Endothelial cell of umbilical vein (primary cell): ENCODE measurements at places on chromosomes 1 and 21. TPM values are rescaled to one million over a fixed set of nuclear protein-coding genes. Genes with fewer than 3 reads are reported as not detected.

- H3K4me3 ChIP-seq = no peak overlapping the region
- H3K4me1 ChIP-seq = peaks cover 4% of the 10 kb centered on the region
- peaks cover 5% of the 10 kb centered on the region for H3K27me3 ChIP-seq
- no peak for DNase-seq
- no peak overlapping the region for H3K27ac ChIP-seq
These were observed 2.3 kb downstream of the DCST1 start for GRCh38 chr1:155035936-155036335.

GRCh38 chr1:7680207-7680954 is 90.7 kb upstream of the VAMP3 start:
- H3K36me3 ChIP-seq = no peaks in the 10 kb centered on the region
- peak overlapping the region; percentile 69 for H3K4me3 ChIP-seq
- H3K27ac ChIP-seq = no peak overlapping the region
- no peaks in the 10 kb centered on the region for H3K4me1 ChIP-seq

- no peak overlapping the region for H3K4me3 ChIP-seq
- H3K27me3 ChIP-seq = no peaks in the 10 kb centered on the region
- DNase-seq = no peak
- peaks cover 11% of the 10 kb centered on the region for H3K36me3 ChIP-seq
- no peaks in the 10 kb centered on the region for H3K4me1 ChIP-seq
These were observed 65.2 kb downstream of the PUM1 start for GRCh38 chr1:31000301-31000700.

LRRC71 gene
- 0.33 and 0.35 TPM in 2 replicates for polyA plus RNA-seq

- H3K4me1 ChIP-seq = peaks cover 19% of the 10 kb centered on the region
- H3K36me3 ChIP-seq = no peaks in the 10 kb centered on the region
- peak overlapping the region; percentile 25 for H3K27ac ChIP-seq
These were observed 26.6 kb downstream of the TTC39A start for GRCh38 chr1:51303751-51304251.

SYT2 gene
- polyA plus RNA-seq = not detected in 2 replicates

- DNase-seq = no peak
- H3K27ac ChIP-seq = no peak overlapping the region
- no peak overlapping the region for H3K4me3 ChIP-seq
These were observed 2.2 kb upstream of the PAPPA2 start for GRCh38 chr1:176460544-176461336.

DNA sequence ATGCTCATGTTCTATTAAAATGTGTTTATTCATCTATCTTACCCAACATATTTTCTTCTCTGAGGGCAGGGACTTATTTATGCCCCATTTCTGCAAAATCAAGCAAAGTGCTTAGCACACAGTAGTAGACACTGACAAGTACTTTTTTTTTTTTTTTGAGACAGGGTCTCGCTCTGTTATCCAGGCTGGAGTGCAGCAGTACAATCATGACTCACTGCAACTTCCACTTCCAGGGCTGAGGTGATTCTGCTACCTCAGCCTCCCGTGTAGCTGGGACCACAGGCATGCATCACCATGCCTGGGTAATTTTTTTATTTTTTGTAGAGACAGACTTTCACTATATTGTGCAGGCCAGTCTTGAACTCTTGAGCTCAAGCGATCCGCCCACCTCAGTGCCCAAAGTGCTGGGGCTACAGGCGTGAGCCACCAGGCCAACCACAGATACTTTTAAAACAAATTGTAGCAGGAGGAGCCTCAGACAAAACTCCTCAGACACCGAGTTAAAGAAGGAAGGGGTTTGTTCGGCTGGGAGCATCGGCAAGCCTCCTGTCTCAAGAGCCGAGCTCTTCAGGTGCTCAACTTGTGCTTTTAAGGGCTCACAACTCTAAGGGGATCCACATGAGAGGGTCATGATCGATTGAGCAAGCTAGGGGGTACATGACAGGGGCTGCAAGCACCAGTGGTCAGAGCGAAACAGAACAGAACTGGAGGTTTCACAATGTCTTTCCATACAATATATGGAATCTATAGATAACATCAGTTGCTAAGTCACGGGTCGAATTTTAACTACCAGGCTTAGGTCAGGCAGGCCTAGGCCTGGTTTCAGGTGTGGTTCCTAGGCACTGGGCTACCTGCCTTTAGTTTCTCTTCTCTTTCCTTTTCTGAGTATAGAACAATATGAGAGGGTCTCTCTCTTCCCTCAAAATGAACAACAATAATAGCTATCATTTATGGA is 5.7 kb upstream of the TMEM167B start:
- H3K27me3 ChIP-seq = no peaks in the 10 kb centered on the region
- peaks cover 9% of the 10 kb centered on the region for H3K4me1 ChIP-seq
- H3K27ac ChIP-seq = no peak overlapping the region
- DNase-seq = no peak
- no peak overlapping the region for H3K4me3 ChIP-seq
- no peaks in the 10 kb centered on the region for H3K36me3 ChIP-seq

GRCh38 chr1:220768126-220768601 is 18.5 kb upstream of the MTARC1 start:
- no peaks in the 10 kb centered on the region for H3K27me3 ChIP-seq
- no peak overlapping the region for H3K27ac ChIP-seq
- no peak for DNase-seq
- peaks cover 5% of the 10 kb centered on the region for H3K36me3 ChIP-seq
- no peak overlapping the region for H3K4me3 ChIP-seq

GRCh38 chr1:32749332-32749731 is 46.8 kb upstream of the SYNC start:
- no peak for DNase-seq
- H3K27me3 ChIP-seq = peaks cover 2% of the 10 kb centered on the region
- H3K4me3 ChIP-seq = no peak overlapping the region
- peaks cover 2% of the 10 kb centered on the region for H3K4me1 ChIP-seq
- H3K27ac ChIP-seq = no peak overlapping the region

GRCh38 chr1:92399076-92399475 is 87.6 kb downstream of the GFI1 start:
- H3K36me3 ChIP-seq = no peaks in the 10 kb centered on the region
- H3K4me3 ChIP-seq = no peak overlapping the region
- H3K4me1 ChIP-seq = no peaks in the 10 kb centered on the region
- H3K27me3 ChIP-seq = no peaks in the 10 kb centered on the region

TRPM2 gene
- polyA plus RNA-seq = 0.02 TPM in 1 of 2 replicates, not detected in the other

CLIC6 gene
- not detected in 2 replicates for polyA plus RNA-seq

DNA sequence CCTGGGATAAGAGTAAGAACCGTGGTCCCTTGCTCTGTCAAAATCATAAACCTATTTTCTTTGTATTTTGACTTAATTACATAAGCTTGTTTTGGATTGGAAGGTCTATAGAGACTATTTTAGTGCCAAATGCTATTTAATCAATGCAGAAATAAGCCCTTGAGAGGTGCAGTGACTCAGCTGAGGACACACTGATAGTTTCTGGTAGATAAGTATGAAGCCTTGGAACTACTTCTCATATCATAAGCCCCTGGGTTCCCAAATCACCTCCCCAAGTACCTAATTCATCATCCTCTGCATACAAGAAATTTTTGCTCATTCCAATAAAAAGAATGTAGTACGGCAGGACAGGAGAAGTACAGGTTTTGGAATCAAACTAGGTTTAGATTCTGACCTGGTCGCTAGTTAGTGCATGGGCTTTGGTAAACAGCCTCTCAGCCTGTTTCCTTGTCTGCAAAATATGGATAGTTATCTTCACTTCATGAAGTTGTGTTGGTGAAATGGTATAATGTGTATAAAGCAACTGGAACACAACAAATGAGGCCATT is 3.3 kb upstream of the CD55 start:
- H3K4me3 ChIP-seq = no peak overlapping the region
- no peaks in the 10 kb centered on the region for H3K27me3 ChIP-seq
- no peak overlapping the region for H3K27ac ChIP-seq
- no peaks in the 10 kb centered on the region for H3K36me3 ChIP-seq
- DNase-seq = no peak

DNA sequence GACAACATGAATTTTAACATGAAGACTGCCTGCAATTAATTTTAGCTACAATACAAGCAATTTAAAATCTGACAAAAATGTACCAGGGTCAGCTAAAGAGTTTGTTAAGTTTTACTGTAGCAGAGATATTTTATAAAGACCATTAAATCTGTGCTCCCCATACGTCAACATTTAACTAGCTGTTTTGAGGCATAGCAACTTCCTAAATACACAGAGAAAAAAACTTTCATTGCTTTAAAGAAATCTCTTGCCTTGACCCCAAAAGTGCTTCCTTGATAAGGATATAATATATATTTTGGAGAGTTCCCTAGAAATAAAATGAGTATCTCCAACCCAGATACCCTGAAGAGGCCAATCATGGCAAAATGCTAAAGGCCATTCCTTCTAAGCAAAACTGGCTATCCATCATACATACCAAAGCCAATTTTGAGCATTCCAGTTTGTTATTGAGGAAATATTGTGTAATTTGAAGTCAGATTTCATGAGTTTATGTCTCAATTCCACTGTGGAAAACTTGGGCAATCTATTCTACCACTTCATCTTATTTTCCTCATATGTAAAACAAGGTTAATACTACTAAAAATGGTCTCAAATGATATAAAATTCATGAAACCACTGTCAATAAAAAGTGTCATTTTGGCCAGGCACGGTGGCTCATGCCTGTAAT is 19.1 kb downstream of the ASPM start:
- no peaks in the 10 kb centered on the region for H3K27me3 ChIP-seq
- H3K27ac ChIP-seq = no peak overlapping the region
- no peak overlapping the region for H3K4me3 ChIP-seq
- H3K4me1 ChIP-seq = peaks cover 2% of the 10 kb centered on the region

- H3K36me3 ChIP-seq = peaks cover 2% of the 10 kb centered on the region
- H3K4me3 ChIP-seq = no peak overlapping the region
- H3K27me3 ChIP-seq = no peaks in the 10 kb centered on the region
These were observed 9.2 kb downstream of the DEGS1 start for GRCh38 chr1:224192082-224192788.

FAM78B gene
- 0.02 and 0.10 TPM in 2 replicates for polyA plus RNA-seq

MATN1 gene
- polyA plus RNA-seq = 0.13 and 0.36 TPM in 2 replicates

WNT9A gene
- polyA plus RNA-seq = 5.9 and 6.2 TPM in 2 replicates

DNA sequence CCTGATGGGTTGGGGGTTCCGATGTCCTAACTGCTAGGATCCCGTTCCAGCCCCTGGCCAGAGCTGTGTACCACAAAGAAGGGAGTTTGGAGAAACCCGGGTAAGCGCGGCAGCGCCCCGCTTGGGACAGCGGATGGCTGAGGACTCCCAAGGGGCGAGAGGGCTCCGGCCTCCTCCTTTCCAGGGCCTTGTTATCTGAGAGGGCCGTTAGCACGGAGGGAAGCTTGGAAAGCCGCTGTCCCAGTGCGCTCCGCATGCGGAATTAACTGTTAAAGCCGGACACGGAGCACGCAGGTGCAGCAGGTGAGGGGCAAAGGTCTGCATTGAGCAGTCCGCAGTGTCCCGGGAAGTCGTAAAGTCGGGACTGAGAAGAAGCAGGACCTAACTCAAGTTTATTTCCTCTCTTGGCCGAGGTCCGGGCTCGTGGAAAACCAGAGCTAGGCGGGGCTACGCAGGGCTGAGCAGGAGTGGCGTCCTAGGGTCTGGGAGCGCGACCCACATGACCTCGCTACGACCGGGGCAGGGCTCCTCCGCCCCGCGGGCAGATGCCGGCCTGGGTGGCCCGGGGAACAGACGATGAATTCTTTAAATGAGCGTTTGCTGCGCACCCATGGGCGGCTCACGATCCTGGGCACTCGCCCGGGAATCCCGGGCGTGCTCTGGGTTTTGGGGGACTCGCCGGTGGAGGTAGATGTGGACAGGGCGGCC is 4.5 kb downstream of the LHX4 start:
- H3K4me3 ChIP-seq = no peak overlapping the region
- no peaks in the 10 kb centered on the region for H3K36me3 ChIP-seq
- H3K27me3 ChIP-seq = peaks cover 92% of the 10 kb centered on the region
- H3K27ac ChIP-seq = no peak overlapping the region
- DNase-seq = no peak

ITLN2 gene
- 0.32 and 0.46 TPM in 2 replicates for polyA plus RNA-seq

S100A3 gene
- 1.3 and 1.9 TPM in 2 replicates for polyA plus RNA-seq

- H3K27me3 ChIP-seq = no peaks in the 10 kb centered on the region
- DNase-seq = no peak
- H3K36me3 ChIP-seq = no peaks in the 10 kb centered on the region
- no peaks in the 10 kb centered on the region for H3K4me1 ChIP-seq
These were observed 14.5 kb upstream of the PTTG1IP start for GRCh38 chr21:44887807-44888580.

DNA sequence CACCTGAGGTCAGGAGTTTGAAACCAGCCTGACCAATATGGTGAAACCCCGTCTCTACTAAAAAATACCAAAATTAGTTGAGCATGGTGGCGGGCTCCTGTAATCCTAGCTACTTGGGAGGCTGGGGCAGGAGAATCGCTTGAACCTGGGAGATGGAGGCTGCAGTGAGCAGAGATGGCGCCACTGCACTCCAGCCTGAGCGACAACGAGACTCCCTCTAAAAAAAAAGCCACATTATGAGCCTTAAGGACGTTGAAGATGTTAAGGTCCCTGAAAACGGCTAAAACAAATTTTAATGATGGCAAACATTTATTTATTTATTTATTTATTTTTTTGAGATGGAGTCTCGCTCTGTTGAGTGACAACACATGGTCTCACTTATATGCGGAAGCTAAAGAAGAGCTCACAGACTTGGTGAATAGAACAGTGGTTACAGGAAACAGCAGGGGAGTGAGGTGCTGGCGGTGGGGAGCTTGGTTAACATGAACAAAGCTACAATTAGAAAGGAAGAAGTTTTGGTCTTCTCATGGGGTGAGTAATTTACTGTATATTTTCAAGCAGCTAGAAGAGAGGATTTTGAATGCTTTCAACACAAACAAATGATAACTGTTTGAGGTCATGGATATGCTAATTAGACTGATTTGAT is 47.1 kb downstream of the TCP10L start:
- H3K4me3 ChIP-seq = no peak overlapping the region
- no peaks in the 10 kb centered on the region for H3K27me3 ChIP-seq
- no peak overlapping the region for H3K27ac ChIP-seq
- no peak for DNase-seq
- no peaks in the 10 kb centered on the region for H3K4me1 ChIP-seq

DNA sequence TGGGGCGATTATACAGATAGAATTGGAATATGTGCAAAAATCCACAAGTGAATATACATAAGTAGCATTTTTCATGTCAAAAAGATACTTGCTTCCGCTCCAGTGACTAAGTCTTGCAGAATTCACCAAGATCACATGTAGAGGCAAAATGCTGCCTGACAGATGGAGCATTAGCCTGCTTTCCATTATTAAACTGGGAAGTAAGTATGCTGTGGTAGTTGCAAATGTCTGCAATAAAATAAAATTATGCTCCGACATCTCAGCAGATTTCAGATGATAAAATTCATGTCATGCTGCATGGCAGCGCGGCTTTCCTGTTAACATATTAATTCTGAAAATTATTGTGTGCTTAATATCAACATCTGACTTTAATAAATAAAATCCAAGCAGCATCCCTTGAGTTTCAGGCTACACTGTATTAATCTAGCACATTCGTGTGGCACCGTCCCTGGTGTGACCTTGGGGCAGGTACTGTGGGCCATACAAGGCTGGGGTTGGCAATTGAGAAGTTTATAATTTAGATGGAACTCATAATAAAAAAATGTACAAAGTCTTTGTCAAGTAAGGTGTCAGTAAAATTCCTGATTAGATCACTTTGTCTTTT is 366.4 kb upstream of the ZP4 start:
- DNase-seq = no peak
- H3K4me1 ChIP-seq = no peaks in the 10 kb centered on the region
- H3K36me3 ChIP-seq = no peaks in the 10 kb centered on the region
- no peak overlapping the region for H3K27ac ChIP-seq
- no peaks in the 10 kb centered on the region for H3K27me3 ChIP-seq

NUP210L gene
- polyA plus RNA-seq = 0.01 TPM in 1 of 2 replicates, not detected in the other

CACNA1S gene
- polyA plus RNA-seq = not detected in 2 replicates

PRMT2 gene
- 177 and 193 TPM in 2 replicates for polyA plus RNA-seq

GRCh38 chr1:8777867-8778266 is 39.6 kb downstream of the RERE start:
- H3K27ac ChIP-seq = no peak overlapping the region
- no peaks in the 10 kb centered on the region for H3K36me3 ChIP-seq
- peaks cover 10% of the 10 kb centered on the region for H3K4me1 ChIP-seq
- DNase-seq = no peak
- H3K27me3 ChIP-seq = no peaks in the 10 kb centered on the region
